WTC11 (cell line): ENCODE measurements at places on chromosomes 1 and 21. TPM values are rescaled to one million over a fixed set of nuclear protein-coding genes. Genes with fewer than 3 reads are reported as not detected.

DNA sequence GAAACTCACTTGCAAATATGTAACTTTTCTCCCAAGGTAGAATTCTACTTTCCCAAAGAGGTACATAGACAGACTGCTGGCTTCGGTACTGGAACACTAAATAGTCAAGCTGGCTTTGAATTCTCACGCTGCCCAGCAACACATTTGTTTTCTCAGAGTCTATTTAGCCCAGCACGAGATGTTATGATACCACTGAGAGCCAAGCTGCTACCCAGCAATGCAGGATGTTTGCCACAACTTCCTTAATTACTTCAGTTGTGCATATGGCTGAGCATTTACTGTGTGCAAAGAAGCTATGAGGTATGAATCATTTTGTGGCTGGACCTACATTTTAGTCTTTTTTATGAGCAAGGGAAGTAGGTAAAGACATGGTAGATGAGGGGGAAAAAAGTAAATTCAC lies 793.2 kb downstream of the PLA2G4A start:
- H3K27me3 ChIP-seq, result peaks cover 4% of the 10 kb centered on the region; the same call in 1 of the 2 replicates
- peaks cover 44% of the 10 kb centered on the region for H3K4me1 ChIP-seq
- peaks cover 28% of the 10 kb centered on the region for H3K36me3 ChIP-seq
- no peak overlapping the region for H3K4me3 ChIP-seq

DNA sequence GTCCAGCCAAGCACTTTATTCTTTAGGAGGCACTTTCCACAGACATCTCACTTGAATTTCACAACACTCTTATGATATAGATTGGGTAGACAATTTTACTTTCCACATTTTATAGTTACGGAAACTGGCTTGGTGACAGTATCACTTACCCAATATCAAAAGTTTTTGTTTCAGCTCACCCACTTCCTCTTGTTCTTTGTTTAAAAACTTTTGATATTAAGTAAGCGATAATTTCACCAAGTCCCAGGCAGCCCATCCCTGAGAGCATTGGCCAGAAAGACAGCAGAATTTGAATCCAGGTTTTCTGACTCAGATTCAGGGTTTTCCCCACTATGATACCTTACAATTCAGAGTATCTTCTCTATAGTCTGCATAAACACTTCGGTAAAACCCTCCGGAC lies 60.0 kb downstream of the LRIG2 start:
- H3K27me3 ChIP-seq, result no peaks in the 10 kb centered on the region
- no peak for DNase-seq
- H3K4me3 ChIP-seq, result no peak overlapping the region
- H3K36me3 ChIP-seq, result peaks cover 15% of the 10 kb centered on the region

DNA sequence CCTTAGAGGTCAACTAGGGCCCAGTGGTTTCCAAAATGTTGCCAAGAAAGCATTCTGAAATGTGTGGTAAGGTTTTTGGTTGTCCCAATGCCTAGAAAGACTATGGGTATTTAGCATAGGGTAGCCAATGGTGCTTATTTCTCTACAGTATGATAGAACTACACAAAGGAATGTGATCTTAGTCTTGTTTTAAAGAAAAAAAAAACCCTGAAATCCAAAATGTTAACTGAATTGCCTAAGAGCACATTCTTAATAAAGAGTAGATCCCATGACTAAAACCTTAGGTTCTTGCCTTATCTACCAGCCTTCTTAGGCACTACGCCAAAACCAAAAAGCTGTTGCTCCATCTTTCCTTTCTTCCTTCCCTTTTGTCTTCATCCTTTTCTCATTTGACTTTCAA lies 428.2 kb downstream of the MRPL39 start:
- no peak overlapping the region for H3K27ac ChIP-seq
- DNase-seq, result no peak
- no peak overlapping the region for H3K4me3 ChIP-seq

DNA sequence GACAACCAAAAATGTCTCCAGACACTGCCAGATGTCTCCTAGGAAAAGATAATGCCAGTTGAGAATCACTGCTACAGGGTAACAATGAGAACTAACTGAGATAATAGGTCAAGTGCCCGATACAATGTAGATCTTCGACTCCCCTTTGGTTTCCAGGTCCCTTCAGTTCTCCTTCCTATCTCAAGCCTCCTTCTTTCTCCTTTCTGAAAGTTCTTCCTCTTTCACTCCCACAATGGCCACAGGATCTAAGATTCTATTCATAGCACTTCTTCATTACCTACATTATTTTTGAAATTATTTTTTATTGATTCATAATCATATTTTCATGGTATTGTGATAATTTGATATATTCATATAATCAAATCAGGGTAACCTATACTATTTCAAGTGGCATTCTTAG lies 6.3 kb downstream of the PFDN2 start:
- peaks cover 7% of the 10 kb centered on the region for H3K4me1 ChIP-seq
- H3K36me3 ChIP-seq, result peaks cover 3% of the 10 kb centered on the region; the same call in 1 of the 2 replicates
- no peak overlapping the region for H3K27ac ChIP-seq

DNA sequence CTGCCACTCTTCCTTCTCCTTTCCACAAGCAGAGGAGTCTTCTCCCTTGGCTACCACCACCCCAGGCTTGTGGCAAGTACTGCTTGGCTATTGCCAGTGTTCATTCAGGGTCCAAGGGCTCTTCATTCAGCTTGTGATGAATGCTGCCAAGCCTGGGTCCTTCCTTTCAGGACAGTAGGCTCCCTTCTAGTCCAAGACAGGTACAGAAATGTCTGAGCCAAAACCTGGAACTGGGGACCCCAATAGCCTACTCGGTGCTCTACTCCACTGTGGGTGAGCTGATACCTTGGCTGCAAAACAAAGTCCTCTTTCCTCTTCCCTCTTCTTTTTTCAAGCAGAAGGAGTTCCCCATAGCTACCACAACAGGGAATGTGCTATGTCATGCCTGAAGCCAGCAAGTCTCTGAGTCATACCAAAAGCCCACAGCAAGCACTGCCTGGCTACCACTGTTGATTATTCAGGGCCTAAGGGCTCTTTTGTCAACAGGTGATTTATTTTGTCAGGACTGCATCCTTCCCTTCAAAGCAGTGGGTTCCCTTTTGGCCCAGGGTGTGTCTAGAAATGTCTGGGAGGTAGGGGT lies 268.9 kb downstream of the HHAT start:
- H3K36me3 ChIP-seq, result no peaks in the 10 kb centered on the region
- H3K27ac ChIP-seq, result no peak overlapping the region
- peaks cover 8% of the 10 kb centered on the region for H3K4me1 ChIP-seq
- no peak for DNase-seq
- no peaks in the 10 kb centered on the region; the same call in 1 of the 2 replicates for H3K27me3 ChIP-seq
- H3K4me3 ChIP-seq, result no peak overlapping the region

DNA sequence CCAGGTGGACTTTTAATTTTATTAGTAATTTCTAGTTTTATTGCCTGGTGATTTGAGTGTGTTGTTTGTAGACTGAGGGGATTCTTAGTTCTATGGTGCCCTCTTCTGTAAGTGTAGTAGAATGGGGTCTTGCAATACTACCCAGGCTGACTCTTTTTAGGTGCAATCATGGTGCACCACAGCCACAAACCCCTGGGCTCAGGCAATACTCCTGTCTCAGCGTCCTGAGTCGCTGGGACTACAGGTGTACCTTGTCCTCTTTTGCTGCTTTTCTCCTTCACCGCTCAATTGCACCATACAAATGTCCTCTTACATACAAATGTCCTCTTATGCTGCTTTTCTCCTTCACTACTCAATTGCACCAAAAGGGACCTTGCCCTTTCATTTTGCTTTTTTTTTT lies 43.1 kb downstream of the SCP2 start:
- no peaks in the 10 kb centered on the region for H3K36me3 ChIP-seq
- peak overlapping the region; percentile 5; the same call in 1 of the 2 replicates for H3K27ac ChIP-seq
- DNase-seq, result peak; percentile 38
- H3K4me3 ChIP-seq, result no peak overlapping the region

- peaks cover 61% of the 10 kb centered on the region for H3K4me1 ChIP-seq
- H3K36me3 ChIP-seq, result no peaks in the 10 kb centered on the region
- H3K27ac ChIP-seq, result peak overlapping the region; percentile 20
- no peaks in the 10 kb centered on the region for H3K27me3 ChIP-seq
- no peak overlapping the region for H3K4me3 ChIP-seq
Observed at GRCh38 chr1:211335522-211336157, 9.0 kb downstream of the TRAF5 start.

PLCH2 gene
- total RNA-seq, result 0.05 to 0.18 TPM (median 0.17 TPM) in 3 replicates

DHX9 gene
- 227 to 280 TPM (median 239 TPM) in 3 replicates for total RNA-seq

OR2L13 gene
- total RNA-seq, result not detected in 3 replicates
